ENCODE measurements at places on chromosomes 11 and 22.

DNA sequence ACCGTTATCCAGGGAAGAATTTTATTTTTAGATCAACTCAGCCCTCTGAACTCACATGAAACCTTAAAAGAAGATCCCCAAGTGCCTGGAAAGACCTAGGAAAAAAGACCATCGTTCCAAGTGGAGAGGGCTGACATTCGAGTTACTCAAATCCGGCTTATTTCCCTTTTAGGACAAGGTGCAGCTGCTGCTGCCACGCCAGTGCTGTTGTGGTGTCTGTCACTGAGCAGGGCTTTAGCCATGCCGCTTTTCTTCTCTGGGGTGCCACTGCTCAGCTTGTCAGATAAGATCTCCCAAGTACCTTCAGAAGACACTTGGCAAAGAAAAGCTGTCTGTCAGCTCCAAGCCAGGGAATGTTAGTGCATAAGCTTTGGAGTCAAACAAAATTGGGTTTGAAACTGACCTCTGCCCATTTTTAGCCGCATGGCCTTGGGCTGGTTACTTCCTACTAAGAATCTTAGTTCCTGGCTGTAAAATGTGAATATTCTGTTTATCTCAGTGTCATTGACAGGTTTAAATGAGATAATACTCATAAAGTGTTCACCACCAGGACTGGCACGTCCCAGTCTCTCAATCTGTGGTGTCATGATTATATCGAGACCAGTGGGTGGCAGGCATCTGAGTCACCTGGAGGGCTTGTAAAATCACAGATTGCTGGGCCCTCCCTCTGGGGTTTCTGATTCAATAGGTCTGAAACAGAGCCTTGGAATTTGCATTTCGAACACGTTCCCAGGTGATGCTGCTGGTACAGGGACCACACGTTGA is 117.5 kb downstream of the PKNOX2 start:
- DNase-seq, result no peak

DNA sequence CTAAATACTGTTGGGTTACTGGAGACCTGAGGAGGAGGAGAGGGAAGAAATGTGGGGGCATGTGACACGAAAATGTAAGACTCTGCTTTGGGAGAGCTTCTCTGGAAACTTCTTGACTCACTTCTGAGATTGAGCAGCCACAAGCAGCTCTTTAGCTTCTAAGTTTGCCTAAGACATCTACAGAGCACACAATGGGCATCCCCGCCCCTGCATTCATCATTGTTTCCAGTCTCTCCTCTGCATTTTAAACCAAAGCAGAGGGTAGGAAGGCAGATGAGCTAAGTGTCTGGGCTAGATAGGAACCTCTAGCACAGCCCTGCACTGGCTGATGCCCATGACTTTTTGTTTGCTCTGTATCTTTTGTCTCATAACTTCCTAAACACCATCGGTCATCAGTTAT is 2.1 kb upstream of the OR52D1 start:
- no peak for DNase-seq

DNA sequence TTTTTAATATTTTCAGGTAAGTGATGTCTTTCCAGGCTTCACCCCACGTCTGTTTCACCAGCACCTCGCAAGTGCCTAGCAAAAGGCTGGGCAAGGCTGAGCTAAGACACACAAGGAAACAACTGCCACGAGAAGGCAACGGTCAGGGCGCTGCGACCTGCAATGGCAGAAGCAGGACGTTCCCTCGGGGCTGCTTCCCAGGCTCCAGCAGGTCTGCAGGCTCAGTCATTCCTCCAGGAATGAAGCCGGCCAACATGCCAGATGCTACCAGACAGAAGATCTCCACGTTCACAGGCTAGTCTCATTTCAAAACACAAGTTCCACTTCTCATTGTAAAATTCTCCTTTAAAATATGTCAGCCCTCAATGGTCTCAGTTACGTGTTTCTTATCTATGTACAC is 45.5 kb downstream of the CELSR1 start:
- no peak for DNase-seq

DNA sequence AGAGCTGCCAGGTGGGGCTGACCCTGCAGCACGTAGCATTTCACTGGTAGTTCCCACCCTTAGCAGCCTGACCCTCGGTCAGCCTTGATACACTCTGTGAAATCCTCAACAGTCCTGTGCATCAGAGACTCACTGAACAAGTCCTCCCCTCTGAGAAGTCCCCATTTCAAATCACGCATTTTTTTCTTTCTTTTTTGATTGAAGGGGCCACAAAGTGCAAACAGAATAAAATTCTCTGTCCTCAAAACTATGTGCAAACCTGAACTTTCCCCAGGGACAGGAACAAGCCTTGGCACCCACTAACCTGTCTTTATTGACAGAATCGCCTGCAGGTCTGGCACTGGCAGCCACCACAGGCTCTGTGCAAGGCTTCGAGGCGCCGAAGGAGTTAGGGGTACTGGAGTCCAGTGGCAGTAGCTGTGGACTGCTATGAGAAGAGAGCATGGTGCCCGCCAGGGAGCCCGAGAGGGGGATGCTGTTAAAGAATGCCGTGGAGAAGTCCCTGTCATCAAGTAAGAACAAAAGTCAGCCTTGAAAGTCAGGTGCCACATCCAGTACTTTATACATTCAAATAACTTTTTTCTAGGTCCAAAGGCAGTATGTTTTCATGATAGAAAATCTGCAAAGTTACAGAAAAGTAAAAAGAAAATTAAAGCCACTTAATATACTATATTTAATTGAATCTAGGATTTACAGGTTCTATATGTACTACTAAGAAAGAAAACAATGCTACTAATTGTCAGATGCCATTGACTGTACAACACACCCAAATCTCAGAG is 53.8 kb downstream of the HIRA start:
- DNase-seq, result no peak

DNA sequence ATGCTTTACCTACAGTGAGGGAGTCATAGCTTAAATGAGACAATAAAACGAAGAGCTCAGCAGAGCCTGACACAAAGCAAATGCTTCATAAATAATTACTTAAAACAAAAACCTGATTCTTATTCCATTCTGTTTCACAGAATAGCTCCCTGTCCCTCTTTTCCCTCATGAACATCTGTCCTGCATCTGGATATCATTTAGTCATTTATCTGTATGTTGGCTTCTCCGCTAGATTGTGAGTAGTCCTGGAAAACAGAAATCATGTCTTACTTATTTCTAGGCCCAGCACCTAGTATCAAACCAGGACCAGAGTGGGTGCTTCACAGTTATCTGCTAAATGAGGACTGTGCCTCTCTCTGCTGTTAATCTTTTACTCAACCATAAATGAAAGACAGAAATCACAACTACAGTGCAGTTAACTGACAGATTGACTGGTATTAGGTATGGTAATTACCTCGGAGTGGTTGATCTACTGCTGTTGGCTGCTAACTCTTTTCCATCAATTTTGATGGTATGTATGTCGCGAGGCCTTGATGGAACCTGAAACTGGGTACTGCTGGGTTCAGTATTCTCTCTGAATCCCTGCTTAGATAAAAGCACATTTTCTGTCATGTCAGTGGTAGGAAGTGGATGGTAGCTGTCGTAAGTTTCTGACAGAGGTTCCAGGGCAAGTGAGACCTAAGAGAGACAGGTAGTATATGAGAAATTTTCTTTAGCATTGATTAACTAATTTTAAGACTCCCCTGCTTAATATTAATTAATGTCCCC is 31.5 kb downstream of the C2CD3 start:
- peak; percentile 18 for DNase-seq

- DNase-seq, result no peak
Observed at GRCh38 chr11:102266099-102266498, 51.2 kb upstream of the BIRC3 start.

GRCh38 chr11:84390441-84391078 is 1104.4 kb upstream of the CCDC90B start:
- DNase-seq, result no peak

DNA sequence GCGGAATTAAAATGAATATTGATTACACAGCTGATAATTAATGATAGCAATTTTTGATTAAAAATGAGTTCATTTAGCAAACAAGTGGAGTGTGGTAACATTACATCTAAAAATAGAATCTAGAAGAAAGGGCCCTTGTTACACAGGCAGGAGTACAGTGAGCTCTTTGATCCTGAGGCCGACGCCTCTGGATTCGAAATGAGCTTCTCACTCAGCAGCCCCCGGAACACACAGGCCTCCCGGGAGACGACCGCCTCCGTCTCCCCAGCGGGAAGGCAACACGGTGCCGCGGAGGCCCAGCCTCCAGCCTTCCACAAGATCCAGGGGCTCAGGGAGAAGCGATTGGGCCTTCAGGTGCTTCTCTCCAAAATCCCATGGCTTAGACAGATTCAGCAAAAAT is 379.1 kb downstream of the BRD1 start:
- DNase-seq, result no peak

GRCh38 chr22:17013396-17014100 is 5.5 kb upstream of the GAB4 start:
- DNase-seq, result no peak

DNA sequence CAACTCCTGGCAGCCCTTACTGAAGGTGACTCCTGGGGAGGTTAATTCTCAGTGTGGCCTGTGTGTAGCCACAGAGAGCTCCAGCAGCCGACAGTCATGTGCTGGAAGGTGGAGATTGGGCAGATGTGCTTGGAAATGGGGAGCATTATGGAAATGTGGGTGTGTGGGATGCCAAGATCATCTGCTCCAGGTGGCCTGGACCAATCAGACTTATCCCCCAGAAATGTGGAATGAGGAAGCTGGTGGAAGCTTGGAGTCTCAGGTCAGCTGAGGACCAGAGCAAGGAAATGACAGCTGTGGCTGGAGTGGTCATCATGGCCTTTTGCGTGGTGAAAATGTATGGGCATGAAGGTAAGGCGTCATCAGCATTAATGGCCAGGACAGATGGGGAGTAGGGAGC is 234.0 kb downstream of the MIAT start:
- no peak for DNase-seq

DNA sequence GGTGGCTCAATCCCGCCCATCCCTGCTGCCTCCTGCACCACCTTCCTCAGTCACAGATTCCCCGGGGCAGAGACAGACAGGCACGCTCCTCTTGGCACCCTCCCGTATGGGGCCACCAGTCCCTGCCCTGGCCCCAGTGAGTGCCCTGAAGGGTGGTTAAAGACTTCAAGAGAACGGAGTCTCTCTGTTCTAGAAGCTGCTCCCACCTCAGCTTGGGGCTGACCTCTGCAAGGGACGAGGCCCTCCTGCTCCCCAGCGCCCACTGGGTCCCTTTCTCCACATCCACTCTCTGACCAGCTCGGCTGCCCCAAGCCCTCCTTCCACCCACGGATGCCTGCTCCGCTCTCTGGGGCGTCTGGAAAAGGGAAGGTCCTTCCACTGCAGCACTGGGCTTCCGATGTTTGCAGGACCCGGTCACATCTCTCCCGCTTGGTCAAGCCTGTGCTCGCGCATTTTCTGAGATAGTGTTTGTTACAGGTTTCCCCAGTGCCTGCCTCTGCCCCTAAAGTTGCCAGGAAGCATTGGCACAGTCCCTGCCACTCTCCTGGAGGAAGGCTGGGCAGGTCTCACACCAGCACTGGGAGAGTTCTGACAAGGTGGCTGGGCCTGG is 1487.9 kb downstream of the TBC1D22A start:
- no peak for DNase-seq

- no peak for DNase-seq
Observed at GRCh38 chr11:100863080-100863581, 176.0 kb downstream of the ARHGAP42 start.

GRCh38 chr11:113623114-113623513 is 83.0 kb downstream of the TMPRSS5 start:
- DNase-seq, result no peak

GRCh38 chr11:108508653-108509593 is 10.7 kb upstream of the POGLUT3 start:
- no peak for DNase-seq

GRCh38 chr22:18068381-18068988 is 9.3 kb upstream of the PEX26 start:
- DNase-seq, result no peak

DNA sequence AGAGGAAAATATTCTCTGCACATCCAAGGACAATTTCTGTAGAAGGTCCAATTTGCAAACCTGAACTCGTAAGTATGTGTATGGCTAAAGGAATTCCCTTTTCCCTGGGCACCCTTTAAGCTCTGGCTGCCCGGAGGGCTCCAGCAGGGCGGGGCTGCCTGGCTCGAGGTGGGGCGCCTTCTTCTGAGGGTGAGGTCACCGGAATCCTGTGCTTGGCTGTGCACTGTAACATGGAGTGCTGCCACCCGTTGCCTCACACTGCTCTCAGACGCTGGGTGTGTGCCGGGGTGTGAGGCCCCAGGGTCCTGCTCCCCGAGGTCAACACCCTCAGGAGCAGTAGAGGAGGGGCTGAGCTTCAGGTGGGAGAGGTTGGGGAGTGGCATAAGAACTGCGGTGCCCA is 61.5 kb downstream of the SYN3 start:
- no peak for DNase-seq

- peak; percentile 93 for DNase-seq
Observed at GRCh38 chr11:133082841-133083488, 449.3 kb downstream of the OPCML start.

DNA sequence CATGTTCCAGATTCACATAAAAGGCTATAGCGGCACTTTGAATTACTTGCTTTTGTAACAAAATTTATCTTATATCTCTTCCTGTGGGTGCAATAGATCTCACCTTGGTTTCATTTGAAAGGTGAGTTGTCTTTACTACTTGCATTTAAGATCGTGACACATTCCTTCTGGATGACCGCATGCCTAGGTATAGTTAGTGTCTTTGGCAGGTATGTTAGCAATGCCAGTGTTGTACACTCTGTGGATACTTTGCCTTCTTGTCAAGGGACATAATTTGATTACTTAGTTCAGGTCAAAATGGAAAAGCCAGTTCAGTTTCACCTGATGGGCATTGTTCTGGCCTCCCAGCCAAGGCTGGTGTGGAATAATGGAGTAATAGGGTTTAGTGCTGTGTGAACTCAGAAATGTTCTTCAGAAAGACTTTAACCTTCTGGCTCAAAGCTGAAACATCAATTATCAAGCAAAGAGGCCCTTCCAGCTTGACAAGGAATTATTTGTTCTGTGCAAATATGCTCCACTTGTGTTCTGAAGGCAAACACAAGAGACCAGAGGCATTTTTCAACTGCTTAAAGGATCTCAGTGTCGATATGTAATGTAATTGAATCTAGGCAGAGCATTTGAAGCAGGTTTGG is 64.6 kb downstream of the AMOTL1 start:
- no peak for DNase-seq

GRCh38 chr11:125465255-125465654 is 30.8 kb downstream of the FEZ1 start:
- no peak for DNase-seq

DNA sequence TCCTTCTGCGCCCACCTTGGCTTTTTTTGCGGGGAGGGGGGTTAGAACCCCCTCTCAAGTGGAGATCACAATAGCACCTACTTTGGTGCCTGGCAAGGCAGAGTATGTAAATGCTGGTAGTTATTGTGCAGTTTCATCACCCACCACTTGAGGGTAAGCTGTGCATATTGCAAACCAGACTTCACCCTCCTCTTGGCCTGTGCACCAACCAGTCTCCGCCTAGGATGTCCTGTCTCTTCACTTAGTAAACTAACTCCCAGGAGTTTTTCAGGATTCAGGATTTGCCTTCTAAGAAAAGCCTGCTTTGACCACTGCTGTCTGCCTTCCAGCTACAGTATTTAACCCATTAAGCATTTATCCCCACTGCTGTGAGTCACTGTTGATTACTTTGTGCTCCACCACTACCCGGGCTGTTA is 2.0 kb upstream of the UBXN1 start:
- peak; percentile 48 for DNase-seq
